Stimulated activated CD8-positive, alpha-beta memory T cell treated with anti-CD3 and anti-CD28 coated beads, Interleukin-4, amount 100 ng/mL, for 1 hour (primary cell): ENCODE measurements at places on chromosomes 1 and 21.

- DNase-seq, result no peak
Measured at GRCh38 chr1:183653876-183654451, 848 bp upstream of the APOBEC4 start.

GRCh38 chr21:44670642-44671432 lies 4.1 kb upstream of the KRTAP12-2 start:
- DNase-seq, result no peak

DNA sequence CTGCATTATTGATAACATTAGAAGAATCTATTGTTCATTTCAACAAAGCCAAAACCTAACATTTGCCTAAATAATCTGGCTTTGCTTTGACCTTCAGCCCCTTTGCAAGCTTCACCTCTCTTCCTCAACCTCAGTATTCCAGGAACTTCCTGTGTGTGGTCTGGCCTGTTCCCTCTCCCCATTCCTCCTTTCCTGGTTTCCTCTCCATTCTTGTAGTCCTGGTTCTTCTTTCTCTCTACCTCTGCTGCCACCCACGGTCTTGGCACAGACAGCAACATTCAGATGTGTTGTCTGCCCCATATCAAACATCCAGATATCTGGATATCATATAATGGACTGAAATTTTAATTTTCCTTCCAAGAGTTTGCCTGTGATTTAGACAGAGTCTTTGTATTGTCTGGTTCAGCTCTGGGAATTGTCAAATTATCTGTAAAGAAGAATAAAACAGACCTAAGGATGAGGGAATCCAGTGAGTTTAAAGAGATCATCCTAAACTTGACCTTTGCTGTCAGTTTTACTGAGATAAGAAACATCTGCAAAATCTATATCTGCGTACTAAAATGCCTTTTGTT lies 148.1 kb upstream of the KCTD3 start:
- no peak for DNase-seq

GRCh38 chr1:87243573-87243972 lies 85.1 kb upstream of the LMO4 start:
- DNase-seq, result no peak

- no peak for DNase-seq
Measured at GRCh38 chr21:43834146-43834905, 30.7 kb upstream of the AGPAT3 start.

DNA sequence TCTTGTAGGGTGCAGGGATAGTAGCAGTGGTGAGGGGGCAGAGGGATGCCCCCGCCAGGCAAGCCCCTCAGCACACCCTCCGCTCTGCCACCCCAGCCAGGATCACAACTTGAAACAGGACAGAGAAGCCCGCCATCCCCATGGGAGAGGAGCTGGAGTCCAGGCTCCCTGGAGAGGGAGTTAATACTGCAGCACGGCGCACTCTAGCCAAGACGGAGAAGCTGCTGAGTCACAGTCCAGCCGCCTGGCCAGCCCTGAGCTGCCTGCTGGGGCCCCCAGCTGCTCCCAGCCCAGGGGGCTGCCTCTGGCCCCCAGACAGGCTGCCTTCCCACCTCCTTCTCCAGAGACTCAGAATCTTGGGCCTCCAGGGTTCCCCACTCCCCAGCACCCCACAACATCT lies 87.2 kb downstream of the SYT2 start:
- DNase-seq, result no peak

DNA sequence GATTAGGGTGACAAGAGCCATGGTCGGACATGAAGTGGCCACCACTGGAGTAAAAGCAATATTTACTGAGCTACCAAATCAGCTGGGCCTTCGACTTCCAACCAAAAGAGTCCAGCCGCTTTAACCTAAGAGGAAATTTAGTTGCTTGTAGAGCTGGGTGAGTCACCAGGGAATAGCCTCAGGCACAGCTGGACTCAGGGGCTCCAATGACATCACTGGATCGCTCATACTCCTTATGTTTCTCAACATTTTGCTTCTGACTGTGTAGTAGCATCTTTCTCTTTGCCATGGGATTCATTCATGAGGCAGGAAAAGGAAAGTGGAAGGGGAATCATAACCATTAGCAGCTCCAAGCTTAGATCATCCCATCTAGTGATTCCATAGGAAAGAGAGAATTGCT lies 664.4 kb downstream of the MATN1 start:
- DNase-seq, result no peak

DNA sequence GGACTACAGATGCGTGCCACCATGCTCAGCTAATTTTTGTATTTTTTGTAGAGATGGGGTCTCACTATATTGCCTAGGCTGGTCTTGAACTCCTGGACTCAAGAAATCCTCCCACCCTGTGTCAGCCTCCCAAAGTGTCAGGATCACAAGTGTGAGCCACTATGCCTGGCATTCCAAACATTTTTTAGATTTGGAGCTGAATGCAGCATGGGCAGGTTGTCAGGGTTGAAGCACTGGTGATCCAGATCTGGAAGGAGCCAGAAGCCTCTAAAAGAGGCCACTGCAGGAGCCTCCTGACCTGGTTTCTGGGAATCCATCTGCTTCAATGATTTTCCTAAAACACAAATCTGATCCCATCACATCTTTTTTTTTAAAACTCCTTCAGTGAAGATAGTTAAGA lies 1.8 kb upstream of the CTPS1 start:
- no peak for DNase-seq

GRCh38 chr1:46689897-46690296 lies 18.2 kb downstream of the TEX38 start:
- DNase-seq, result no peak

DNA sequence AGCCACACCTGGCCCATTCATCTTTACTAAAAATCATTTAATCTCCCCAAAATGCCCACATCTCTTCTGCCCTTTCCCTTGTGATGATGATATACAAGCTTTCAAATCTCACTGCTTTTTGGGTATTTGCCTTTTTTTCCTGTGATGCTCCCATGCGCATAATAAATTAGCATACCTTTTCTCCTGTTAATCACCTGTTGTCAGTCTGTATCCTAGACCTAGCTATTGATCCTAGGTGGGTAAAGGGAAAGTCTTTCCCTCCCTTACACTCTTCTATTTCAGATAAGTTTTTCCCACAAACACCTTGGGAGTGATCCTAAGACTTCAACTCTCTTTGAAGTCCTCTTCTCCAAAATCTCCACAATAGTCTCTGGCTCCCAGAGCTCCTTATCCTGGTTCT lies 12.0 kb upstream of the SLC35A3 start:
- no peak for DNase-seq

GRCh38 chr1:178938959-178939317 lies 68.1 kb upstream of the ANGPTL1 start:
- no peak for DNase-seq

- no peak for DNase-seq
Measured at GRCh38 chr1:172390683-172391551, 29.6 kb upstream of the C1orf105 start.
